ENCODE measurements at places on chromosomes 5 and 9.

DNA sequence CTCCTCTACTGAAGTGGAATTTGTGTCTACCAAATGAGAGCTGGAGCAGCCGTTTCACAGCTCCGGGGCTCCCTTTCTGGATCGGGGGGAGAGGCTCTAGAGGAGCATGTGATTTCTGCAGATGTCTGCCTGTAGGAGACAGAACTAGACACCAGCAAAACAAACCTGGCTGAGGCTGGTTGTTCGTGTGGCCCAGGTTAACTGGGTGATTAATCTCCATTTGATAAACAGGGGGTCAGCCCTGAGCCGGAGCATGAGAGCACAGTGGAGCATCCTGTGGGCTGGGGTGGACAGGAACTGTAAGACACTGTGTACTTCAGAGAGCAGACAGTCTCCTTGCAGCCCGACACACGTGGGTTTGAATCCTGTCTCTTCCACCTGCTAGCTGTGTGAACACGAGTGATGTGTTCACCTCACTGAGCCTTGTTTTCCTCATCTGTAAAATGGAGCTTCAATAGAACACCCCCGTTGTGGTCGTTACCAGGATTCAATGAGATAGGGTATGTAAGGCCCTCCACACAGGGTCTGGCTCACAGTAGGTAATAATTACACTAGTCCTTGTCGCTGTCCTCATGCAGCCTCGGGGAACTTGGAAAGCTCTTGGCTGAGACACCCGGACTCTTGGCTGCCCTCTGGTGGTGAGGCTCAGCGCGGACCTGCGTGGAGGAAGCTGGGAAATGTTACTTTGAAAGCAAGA is 12.9 kb downstream of the CXCL14 start:
- DNase-seq, result peak; percentile 61

DNA sequence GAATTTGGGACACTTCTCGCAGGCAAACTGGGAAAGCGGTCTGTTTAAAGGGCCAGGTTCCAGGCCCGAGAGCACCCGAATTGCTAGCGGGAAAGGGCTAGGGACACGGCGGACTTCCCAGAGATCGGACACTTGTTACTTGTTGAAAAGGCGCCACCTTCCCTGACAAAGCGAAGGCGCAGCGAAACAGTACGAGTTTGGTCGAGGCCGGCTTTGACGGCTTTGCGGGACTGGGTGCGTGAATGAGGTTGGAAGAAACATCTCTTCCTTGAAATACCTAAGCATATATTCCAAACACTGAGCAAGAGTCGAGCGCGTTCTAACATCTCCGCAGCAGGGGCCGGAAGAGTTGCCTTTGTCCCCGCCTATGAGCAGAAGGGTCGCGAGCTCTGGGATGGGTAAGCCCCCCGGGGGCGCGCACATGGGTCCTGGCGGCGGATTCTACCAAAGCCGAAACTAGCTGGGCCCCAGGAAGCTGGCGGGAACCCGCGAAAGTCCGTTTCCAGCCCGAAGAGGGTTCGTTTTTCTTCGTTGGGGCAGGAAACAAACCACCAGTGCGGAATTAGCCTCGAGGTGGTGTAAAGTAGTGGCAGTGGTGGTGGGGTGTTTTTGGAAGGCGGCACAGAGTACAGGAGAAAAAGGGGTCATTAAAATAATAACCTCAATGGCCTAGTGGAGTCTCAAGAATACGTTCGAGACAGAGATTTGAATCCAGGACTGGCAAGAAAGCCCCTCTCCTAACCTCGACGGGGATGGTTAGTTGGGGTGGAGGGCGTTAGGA is 1.5 kb downstream of the GDNF start:
- no peak for DNase-seq

DNA sequence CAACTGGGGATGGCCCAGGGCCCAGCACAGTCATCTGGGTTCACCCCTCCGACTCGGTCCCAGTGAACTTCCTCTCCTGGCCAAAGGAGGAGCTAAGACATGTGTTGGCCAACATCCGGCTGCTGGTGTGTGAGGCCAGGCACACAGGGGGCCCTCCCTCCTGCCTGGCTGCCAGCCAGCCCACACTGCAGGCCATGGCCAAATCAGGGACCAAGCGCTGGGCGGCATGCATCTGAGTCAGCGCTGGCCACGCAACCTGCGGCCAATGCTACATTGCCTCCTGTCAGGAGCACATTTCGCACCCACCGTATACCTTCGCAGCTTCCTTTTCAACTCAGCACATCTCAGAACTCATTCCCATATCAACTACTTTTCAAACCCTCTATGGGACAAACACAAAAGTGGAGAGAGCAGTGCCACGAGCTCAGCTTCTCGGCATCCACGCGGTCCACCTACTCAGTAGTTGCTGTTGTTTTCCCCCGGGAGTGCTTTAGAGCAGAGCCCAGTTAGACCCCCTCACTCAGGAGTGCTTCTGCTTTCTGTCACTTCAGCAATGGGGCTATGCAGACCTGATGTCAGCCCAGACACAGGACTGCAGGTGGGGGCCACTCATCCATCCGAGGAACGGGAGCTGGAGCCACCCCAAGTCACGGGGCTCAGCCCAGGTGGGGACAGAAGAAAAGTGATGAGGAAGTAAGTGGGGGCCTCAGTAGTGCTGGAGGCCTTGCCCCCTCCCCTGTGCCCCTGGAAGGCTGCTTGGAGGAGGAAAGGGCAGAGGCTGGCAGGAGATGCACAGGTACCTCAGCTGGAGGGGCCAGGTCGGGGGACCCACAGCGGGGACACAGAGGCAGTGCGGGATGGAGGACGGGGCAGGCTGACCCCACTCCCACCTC is 13.9 kb downstream of the NINJ1 start:
- peak; percentile 43 for DNase-seq

- DNase-seq, result no peak
These were observed 47.3 kb downstream of the CACNA1B start for GRCh38 chr9:137924761-137925369.

DNA sequence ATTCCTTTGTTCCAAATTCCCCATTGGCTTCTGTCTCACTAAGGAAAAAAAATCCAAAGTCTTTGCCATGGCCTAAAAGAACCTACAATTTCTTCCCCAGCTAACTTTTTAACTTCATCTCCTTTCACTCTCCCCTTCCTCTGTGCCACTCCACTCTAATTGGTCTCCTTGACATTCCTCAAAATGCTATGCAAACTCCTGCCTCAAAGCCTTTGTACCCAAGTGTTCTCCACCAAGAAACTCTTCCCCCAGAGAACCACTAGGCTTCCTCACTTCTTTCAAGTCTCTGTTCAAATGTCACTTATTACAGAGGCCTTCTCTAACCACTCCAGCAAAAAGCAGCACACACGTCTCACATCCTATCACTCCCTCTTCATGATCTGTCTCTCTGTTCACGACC is 91.6 kb upstream of the NR4A3 start:
- DNase-seq, result no peak

DNA sequence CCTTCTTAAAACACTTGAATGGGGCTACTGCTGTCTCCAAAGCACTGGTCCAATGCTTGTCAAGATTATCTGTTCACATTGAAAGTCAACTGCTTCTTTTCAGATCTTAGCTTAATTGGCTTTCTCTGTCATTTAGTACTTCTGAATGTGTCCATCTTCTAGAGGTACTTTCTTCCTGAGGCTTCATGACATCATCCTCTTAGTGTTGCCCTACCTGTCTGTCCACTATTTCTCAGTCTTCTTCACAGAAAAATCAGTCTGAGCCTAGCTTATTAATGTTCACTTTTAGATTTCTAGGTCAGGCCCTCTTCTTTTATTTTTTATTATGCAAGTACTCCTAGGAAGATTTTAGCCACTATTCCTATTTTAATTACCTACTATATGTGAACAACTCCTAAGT is 899.9 kb downstream of the DTWD2 start:
- no peak for DNase-seq

DNA sequence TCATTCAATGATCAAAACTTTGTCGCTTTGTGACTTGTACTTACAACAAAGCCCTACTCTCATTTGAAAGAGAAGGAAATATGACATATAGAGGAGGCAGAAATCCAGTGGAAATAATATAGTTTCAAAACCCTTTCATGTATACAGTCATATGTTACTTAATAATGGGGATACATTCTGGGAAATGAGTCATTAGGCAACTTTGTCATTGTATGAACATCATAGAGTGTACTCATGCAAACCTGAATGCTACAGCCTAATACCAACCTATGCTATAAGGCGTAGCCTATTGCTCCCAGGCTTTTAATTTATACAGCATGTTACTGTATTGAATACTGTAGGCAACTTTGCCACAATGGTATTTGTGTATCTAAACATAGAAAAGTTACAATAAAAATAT is 69.0 kb upstream of the SMC2 start:
- no peak for DNase-seq

GRCh38 chr5:141646026-141646425 is 5.2 kb downstream of the FCHSD1 start:
- DNase-seq, result no peak

GRCh38 chr5:351084-351920 is 29.8 kb downstream of the AHRR start:
- no peak for DNase-seq

- no peak for DNase-seq
These were observed 277.9 kb upstream of the CDH9 start for GRCh38 chr5:27316271-27316650.

DNA sequence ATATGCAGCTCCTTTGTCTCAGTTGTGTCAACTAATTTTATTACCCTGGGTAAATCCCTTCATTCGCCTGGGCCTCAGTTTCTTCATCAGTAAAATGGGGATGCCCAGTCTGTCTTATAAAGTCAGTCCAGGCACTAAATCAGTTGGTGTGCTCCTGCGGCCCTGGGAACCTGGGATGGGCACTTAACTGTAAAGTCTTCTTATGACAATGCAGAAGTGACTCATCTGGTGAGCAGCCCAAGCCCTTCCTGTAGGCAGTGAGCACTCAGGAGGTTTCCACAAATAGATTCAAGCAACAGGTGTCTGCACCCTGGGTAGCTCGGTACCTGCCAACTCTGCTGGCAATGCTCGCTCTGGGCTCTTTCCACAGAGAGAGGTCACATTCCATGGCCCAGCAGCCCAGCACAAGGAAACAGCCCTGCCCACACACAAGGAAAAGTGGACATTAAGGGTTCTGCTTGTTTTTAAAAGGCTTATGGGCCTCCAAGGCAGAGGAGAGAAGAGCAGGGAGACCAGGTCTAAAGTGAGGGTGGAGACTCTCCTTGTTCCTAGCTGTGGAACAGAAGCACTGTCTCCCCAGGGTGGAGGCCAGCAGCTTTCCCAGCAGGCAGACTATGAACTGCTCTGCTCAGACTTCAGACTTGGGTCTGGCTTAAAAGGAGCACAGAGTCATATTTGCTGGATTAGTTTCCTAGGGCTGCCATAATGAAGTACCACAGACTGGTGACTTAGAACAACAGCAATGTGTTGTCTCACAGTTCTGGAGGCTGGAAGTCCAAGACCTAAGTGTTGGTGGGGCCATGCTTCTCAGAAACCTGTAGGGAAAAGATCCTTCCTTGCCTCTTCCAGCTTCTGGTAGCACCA is 89.7 kb upstream of the ADRA1B start:
- DNase-seq, result no peak

- no peak for DNase-seq
These were observed 18.1 kb downstream of the TRIP13 start for GRCh38 chr5:910769-911160.

DNA sequence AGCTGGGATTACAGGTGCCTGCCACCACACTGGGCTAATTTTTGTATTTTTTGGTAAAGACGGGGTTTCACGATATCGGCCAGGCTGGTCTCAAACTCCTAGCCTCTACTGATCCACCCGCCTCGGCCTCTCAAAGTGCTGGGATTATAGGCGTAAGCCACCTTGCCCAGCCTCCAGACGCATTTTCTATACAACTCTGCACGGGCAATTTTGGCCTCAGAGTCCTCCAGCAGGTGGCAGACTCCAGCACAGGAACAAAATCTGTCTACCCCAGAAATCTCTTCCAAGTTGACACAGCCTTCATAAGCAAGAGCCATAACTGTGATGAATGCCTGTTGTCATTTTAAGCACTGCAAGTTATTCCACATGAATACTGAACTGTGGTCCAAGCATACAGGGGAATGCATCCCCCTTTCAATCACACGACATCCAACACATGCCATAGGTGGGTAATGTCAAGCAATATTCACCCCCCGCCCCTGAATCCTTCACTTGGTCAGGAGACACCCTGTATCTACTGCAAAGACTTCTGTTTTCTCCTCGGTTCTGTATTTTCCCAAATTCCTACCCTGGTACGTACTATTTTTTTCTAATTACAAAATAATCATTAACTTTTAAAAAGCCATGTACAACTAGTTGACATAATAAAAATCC is 50.8 kb downstream of the ALDH7A1 start:
- peak; percentile 4 for DNase-seq

DNA sequence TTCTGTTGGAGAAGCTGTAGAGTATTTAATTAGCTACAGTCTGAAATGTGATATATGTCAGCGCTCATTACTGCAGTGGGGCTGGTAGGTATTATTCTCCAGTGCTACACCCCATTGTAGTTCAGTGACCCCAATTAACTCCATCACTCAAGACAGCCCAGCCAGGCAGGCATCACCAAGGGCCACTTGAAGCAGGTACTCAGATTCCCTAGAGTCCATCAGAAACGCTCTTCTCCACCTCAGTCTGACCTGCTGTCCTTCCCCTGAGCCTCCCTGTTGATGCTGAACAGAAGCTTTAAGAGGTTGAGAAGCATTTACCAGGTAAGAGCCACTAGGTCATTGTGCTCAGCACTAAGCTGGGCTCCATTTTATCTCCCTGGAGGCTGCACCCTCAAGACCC is 71.8 kb downstream of the GALNT10 start:
- no peak for DNase-seq

DNA sequence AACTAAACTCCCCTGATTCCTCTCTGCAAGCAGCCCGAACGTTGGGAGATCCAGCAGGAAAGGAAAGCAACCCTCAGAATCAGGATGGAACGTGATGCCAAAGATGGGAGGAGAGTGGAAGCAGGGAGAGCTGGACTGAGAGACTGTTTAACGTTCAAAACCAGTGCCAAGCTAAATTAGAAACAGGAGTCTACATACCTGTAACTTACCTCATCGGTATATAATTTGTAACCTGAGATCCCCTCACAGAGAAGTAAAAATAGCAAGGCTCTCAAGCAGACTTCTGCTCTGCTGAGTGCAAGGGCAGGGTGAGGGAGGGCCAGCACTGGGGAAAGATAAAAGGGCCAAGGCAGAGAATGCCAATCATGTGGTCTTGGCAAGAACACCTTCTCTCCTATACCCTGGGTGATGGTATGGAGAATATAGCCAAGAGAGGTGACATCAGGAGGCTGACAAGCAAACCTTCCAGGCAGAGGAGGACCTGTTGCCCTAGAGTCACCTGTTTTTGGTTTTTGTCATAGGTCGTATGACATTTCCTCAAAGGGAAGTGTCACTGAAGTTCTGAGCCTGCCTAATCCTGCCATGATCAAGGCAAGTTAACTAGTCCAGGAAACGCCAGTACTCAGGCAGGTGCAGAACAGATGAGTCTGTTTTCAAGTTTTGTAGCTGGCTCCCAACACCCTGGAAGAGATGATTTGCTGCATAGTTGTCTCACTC is 472.0 kb downstream of the NFIB start:
- DNase-seq, result no peak

DNA sequence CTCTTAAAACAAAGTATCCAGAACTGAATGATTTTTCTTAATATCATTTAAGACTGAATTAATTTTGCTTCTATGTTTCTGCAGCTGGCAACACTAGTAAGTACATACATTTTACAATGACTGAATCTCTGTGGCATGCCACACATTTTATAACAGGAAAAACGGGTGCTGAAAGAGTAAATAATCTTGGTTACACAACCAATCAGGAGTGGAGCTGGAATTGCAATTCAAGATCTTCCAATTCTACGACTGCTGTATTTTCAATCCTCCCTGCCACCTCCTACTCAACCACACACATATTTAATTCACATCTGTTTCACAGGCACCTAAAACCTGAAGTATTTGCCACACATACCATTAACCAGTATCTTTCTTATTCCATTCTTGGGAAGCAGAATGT is 52.7 kb upstream of the NR5A1 start:
- DNase-seq, result no peak

Data from CD4-positive, alpha-beta T cell treated with Interleukin-15 for 4 hours (primary cell).